ENCODE measurements at places on chromosomes 3 and 15.

GRCh38 chr15:80099241-80099640 lies 39.8 kb downstream of the ZFAND6 start:
- no peak for DNase-seq

DNA sequence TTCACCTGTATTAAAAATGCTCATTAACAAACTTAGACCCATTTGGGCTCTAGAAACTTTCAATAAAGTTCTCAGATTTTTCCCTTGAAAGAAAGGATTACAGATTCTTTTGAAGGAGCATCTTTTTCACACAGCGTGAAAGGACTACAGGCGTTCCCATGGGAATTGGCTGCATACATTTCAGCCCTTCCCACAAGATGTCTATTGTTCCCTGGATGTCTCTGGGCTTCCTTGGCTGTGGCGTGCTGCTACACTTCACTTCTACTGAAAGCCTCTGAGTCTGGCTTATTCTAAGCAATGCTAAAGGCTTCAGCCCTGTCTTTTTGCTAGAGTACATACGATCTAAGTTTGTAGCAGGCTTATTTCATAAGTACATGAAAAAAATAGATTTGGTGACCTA lies 1.4 kb downstream of the VEPH1 start:
- DNase-seq, result no peak

DNA sequence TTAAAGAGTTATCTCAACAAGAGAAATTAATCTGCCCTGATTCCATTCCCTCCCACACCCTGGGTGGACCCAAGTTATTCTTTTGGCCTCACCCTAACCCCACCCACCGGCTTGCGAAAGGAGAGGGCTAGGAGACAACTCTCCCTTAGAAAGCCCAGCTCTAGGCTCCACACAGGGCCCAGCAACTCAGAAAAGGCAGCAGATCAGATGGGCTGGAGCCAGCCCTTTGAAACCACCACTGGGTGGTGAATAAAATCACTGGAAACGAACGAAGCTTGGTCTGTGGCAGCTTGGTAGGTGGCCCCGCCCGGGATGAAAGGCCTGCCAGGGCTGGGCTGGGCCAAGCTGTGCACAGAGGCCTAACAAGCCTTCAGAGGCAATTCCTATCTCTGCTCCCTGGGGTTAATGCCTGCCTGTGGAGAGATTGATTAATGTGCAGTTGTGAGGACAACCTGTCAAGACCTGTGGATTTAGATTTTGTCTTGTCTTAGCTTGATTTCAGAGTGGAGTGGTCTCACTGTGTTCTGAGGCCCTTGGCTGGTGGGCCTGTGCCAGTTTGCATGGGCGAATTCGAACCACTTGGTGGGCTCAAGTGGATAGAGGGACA lies 38.8 kb downstream of the BHLHE40 start:
- no peak for DNase-seq

- DNase-seq, result no peak
Observed at GRCh38 chr3:10962481-10963036, 30.0 kb upstream of the SLC6A1 start.

- no peak for DNase-seq
Observed at GRCh38 chr3:183911763-183912506, 27.3 kb upstream of the PARL start.

DNA sequence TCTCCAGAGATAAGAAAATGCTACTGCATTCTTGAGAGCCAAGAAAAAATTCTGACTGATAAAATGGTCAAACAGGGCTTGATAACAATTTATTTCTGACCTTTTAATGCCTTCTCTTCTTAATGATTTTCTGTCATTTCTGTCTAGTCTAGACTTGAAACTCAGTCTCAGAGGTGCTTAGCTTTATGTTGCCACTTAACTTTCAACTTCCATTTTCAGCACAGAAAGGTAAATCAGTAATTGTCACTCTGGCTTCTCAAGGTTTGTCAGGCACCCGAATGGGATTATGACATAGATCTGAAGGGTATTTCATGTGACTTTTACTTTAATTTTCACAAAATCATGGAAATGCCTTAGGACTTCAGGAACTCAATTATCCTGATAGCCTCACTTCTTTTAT lies 155.4 kb upstream of the GBE1 start:
- no peak for DNase-seq

DNA sequence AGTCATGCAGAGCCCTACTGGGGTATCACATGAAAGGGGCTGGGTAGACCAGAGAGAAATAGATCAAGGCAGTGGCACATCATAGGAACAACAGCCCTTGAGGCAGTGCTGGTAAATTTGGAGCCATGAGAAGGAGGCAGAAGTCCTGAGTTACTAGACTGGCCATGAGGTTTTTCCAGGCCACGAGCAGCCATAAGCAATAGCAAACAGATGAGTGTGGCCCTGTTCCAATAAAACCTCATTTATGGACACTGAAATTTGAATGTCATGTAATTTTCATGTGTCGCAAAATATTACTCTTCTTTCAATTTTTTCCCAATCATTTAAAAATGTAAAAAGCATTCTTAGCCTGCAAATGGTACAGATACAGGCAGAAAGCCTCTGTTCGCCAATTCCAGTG lies 28.1 kb upstream of the LRRN1 start:
- no peak for DNase-seq

DNA sequence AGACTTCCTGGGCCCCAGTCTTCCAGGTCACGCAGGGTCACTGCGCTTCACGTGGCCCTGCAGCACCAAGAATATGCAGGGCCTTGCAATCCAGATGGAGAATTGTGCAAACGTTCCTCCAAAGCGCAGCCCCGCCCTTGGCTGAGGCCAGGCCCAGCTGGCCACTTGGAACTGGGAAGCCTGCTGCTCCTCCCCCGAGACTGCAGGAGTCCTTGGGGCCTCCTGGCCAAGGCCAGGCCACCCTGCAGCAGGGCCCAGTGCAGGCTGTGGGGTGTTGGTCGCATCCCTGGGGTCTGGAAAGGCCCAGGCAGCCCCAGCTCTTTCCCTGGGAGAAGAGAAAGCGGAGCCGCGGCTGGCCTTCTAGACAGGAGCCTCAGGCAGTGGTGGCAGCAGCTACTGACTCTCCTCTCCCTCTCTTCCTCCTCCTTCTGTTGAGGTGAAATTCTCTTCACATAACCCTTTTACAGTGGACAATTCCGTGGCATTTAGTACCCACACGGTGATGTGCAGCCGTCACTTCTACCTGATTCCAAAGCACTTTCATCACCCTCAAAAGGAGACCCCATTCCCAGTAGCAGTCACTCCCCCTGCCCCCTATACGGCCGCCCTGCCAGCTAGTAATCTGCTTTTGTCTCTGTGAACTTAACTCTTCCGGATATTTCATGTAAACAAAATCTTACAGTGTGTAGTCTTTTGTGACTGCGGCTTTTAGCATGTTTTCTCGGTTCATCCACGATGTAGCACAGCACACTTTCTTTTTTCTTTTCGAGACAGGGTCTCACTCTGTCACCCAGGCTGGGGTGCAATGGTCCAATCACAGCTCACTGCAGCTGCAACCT lies 103.9 kb downstream of the TMEM266 start:
- no peak for DNase-seq

DNA sequence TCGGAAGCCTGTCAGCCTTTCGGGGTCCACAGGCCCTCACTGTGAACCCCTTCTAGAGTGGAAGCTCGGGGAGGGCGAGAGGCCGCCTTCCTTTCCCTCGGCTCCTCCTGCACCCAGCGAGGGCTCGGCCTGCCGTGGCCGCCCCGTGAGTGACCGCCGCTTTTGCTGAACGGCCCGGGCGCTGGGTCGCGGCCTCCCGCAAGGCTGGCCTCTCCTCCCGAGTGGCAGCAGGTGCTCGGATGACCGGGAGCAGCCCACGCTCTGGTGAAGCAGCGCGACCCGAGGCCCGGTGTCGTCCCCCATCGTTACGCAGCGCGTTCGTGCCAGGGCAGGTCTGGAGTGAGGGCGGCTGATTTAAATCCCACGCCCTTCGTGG lies 53.8 kb downstream of the LRRK1 start:
- DNase-seq, result no peak

DNA sequence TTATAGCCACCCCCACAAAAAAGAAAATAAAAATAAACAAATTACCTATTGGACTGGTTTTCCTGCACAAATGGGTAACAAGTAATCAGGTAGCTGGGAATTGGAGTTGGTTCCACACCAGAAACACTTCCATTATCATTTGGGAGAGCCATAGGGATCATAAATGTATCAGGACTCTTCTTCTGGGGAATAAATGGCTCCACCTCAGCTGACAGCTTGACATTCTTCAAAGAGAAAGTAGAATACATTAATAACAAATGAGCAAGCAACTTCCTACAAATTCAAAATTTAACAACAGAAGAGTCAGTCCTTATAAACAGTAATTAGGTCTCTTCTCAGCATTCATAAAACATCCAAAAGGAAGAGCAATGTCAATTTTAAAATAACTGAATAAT lies 8.7 kb downstream of the SECISBP2L start:
- DNase-seq, result no peak

DNA sequence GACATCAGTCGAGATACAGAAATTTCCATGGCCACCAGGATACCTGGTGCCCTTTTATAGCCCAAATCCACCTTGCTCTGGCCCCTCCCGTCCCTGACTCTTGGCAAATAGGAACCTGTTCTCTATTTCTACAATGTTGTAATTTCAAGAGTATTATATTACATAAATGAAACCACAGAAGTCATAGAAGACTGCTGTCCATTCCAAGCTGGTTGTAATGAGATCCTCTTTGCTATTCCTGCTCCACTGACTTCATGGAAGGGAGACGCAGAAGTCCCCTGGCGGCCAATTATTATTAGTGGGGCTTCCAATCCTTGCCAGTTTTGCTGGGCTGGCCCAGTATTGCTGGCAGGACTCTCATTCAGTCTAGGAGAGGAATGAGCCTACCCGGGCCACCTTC lies 26.6 kb downstream of the DCP1A start:
- DNase-seq, result no peak

DNA sequence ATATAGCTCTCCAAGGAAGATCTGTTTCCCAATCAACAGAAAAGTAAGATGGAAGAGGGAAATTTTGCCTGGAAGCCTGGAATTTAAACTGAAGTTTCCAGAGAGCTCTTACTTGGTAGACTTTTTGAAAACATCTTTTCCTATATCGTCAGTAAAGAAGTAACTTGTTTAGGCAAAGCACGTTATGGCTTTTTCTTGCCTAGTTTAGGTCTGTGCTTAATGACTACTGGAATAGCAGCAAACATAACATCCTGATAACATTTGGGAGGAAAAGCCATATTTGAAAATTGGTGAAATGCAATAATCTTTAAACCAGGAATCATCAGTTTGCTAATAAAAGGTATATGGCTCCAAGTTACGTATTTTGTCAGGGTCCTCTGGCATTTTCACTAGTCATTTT lies 160.4 kb upstream of the CGNL1 start:
- DNase-seq, result no peak

- no peak for DNase-seq
Observed at GRCh38 chr3:1057436-1057835, 35.4 kb upstream of the CNTN6 start.

DNA sequence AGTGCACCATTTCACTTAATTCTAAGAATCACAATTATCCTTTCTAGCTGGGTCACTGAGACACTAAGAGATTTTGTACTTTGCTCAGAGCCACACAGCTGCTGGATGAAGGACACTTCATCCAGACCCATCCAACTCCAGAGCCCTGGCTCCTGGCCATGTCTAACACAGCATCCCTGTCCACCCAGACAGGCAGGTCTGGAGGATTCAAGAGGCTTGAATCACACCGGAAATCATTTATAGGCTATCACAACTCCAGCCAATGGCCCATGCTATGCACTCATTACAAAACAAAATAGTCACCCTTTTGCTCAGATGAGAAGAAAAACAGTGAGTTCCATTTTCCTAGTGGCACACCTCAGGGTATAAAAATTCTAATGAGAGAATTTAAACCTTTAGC lies 198.2 kb upstream of the LMCD1 start:
- no peak for DNase-seq

GRCh38 chr15:78453447-78453846 lies 15.4 kb downstream of the IREB2 start:
- DNase-seq, result no peak

DNA sequence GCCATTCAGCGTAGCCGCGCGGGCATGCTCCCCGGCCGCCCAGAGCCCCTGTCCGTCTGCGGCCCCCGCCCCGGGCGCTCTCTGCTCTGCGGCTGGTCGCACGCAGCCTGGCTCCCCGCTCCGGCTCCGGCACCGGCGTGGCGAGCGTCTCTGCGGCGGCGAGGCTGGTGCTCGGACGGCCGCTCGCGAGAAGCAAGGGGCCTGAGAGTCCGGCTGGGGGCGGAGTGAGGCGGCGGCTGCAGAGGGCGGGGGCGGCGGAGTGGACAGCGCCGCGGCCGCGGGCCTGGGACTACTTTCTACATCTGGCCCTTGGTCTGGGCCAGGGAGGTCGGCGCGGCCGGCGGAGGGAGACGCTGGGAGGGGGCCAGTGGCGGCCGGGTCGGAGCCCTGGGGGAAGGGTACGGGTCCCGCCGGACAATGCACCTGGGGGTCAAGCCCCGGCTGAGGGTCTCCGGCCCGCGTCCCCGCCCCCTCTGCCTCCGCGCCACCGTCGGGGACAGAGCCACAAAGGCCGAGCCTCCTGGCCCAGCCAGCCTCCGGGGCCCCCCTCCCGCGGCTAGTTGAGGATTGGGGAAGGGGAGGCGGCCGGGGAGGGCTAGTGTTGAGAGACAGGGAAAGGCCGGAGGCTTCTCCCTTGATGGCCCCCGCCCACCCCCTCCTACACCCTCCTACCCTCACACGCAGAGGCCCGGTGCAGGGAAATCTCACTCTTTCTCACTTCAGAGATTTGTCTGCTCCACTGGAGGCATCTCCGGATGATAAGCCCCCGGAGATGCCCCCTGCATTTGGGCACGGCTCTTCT lies at the start of gene PRTG:
TSS of gene PRTG (minus strand) at position 226 of the 802 bp plus-strand sequence. CDS start at position 5, 221 bp downstream.
- DNase-seq, result no peak

GRCh38 chr15:80998251-80998650 lies 2.5 kb upstream of the TLNRD1 start:
- DNase-seq, result no peak

DNA sequence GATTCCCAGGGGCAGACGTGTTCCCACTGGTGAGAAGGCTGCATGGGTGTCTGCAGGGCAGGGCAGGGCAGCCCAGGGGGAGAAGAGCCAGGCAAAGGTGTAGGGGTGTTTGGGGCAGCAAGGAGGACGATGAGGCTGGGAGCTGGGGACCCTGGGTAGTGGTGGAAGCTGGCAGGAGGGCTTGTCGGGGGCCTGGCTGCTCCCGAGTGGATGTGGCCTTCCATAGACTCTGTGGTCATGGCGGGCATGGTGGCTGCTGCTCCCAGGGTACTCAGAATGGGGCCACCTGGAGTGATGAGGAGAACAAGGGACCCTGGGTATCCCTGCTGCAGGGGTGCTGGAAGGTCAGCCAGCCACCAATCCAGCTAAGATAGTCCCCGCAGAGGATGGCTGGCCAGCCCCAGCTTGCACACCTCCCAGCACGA lies 107.5 kb downstream of the WNT7A start:
- no peak for DNase-seq

All from T-helper 17 cell (primary cell).